ENCODE measurements at places on chromosomes 4 and X.

- no peak for DNase-seq
These were observed 10.6 kb upstream of the PYURF start for GRCh38 chr4:88533937-88534750.

- no peak for DNase-seq
These were observed 70.3 kb downstream of the ANXA10 start for GRCh38 chr4:168162604-168163003.

DNA sequence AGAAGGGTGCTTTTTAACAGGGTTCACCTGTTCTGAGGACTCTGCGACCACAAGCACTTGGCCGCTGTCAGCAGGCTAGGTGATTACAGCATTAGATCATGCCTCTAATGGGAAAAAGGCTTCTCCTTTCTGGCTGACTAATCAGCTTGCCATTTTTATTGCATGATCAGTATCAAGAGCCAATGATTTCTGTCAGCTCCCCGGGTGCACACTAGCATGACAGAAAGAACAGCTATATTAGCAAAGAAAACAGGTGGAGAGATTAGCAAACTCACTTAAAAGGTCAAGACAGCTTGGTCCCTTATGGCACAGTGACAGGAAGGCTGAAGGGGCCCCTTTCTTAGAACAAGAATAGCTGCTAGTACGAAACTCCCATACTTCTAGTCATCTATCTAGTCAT is 170.0 kb downstream of the SMIM20 start:
- no peak for DNase-seq

- no peak for DNase-seq
These were observed 805.3 kb upstream of the TENM3 start for GRCh38 chr4:181437895-181438294.
